Jurkat, Clone E6-1 (cell line): ENCODE measurements at places on chromosomes 5 and 9.

DNA sequence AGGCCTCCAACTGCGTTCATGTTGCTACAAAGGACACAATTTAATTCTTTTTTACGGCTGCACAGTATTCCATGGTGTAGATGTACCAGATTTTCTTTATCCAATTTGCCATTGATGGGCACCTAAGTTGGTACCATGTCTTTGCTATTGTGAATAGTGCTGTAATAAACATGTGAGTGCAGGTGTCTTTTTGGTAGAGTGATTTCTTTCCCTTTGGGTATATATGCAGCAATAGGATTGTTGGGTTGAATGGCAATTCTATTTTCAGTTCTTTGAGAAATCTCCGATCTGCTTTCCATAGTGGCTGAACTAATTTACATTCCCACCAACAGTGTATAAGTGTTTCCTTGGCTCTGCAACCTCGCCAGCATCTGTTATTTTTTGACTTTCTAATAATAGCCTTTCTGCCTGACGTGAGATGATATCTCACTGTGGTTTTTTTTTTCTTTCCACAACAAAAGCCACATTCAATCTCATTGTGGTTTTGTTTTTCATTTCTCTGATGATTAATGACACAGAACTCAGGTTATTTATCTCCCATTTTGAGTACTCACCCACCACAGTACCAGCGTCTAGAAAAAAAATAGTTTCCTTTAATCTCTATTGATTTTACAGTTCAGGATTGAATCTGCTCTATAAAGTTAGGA lies 21.9 kb downstream of the ARRDC3 start:
- peak; percentile 61 for DNase-seq

DNA sequence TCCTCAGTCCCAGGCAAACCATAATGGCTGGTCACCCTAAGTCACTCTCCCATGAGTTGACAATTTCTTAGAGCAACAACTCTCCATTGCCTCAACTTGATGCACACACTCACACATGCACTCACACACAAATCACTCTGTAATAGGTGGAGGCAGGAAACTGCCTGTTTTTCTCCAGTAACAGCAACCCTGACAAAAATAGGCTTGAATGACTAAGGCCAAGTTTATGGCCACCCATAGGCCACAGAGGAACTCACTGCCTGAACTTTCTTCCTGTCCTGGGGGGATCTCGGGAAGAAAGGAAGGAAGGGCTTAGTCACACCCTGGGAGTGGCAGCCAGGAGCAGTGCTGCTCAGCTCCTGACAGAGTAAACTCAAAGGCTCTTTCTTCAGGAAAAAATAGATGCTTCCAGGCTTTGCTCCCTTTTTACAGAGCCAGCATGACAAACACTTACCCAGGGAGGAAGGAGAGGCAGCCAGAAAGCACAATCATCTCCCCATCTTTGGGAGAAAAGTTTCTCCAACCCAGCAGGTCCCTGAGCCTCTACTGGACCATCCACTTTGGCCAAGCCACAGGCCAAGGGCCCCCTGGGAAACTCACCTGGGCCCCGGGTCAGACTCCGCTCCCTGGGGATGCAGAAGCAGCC lies 368 bp downstream of the SH3TC2 start:
- DNase-seq = no peak

DNA sequence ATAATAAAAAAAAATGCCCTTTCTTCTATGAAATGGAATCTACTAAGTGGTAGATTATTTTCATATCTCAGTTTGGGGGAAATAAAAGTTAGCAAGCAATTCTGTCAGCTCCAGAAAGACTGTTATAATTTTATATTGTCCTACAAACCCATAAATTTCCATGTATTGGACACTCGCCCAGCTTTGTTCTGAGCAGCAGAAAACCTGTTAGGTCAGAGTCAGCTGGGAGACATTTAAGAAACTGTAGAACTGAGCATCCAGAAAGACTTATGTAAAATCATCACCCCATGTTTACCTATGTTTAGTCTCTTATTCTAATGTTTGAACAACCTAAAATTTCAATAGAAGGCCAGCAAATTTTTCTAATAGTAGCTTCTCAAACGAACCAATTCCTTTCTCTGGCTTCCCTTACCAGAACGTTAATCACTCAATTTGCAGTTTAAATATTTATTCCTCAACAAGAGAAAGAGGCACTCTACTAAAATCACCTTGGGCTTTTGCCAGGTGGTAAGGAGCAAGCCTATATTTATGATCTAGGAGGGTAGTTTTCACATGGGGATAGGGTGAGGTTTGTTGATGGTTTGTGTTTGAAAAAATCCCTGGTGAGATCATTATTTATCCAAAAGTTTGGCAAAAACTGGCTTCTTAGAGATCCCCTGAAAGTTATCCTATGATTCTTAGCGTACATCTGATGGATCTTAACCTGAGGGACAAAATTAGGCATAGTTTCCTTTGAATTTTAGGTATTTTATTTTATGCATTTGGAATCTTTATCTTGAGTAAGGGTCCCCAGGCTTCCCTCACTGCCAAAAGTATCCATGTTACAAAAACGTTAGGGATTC lies 34.4 kb downstream of the MACROH2A1 start:
- DNase-seq = no peak

DNA sequence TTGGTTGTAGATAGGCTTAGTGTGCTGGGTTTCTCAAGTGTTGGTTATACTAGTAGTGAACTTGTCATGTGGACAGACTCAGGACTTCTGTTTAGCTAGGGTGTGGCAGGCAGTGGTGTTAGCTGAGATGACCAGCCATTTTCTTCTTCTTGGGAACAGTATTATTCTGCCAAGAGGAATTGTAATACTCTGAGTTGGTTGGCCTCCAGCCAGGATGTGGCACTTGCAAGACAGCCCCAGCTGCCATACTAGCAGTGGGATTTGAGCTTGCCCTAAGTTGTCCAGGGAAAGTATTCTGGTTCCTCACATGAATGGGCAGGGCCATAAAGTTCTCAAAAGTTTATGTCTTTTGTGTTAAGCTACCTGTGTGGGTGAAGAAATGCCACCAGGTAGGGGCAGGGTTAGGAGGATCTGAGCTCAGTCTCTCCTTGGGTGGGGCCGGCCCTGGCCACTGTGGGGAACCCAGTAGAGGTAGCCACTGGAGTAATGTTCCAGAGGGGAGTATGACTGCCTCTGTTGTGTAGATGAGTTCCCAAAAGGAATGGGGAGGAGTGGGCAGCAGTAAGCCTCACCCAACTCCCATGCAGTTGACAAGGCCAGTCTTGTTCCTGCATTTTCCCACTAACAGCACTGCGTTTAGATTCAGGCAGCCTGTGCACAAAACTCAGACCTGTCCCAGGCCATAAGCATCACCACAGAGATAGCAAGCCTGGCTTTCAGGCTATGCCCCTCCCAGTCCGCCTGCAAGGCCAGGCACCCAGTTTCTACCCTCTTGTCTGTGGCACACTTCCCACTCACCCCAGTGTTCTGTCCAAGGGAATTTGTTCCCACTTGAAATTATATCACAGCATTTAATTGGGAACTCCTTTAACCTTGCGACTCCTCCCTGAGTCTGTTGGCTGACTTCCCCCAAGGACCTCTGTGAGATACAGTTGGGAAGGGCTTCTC lies 250.7 kb downstream of the ANXA1 start:
- no peak for DNase-seq

DNA sequence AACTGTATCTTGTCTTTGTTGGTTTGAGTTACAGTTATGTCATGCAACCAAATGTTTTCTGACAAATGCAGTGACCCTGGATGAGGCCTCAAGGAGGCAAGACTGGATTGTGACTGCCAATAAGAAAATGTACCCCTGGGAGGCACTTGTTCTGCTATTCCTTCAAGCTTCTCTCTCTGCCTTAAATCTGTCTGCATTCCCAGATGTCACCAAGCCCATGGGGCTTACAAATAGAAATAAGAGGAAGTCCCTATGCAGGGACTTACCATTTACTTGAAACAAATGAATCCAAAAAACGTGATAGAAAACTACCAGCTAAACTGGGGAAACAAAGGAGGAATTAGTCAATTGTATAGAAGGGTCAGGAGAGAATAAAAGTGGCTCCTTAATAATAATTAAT lies 8.2 kb upstream of the PARP8 start:
- DNase-seq = no peak

DNA sequence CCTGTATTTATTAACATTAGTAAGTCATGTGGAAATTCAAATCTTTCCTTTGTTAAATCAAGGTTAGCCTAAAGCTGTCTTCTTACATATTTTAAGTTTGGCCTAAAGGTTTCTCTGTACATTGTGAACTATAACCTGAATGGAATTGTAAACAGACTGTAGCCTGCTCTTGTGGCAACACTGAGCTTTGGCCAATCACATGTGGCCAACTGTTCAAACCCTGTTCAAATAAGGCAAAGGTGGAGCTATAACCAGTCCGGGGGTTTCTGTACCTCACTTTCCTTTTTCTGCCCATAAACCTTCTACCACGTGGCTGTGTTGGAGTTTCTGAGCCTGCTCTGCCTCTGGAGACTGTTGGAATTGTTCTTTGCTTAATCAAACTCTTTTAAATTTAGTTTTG lies 3.3 kb upstream of the HAPLN1 start:
- DNase-seq = no peak

- DNase-seq = no peak
Observed at GRCh38 chr5:77707791-77708190, 68.3 kb downstream of the TBCA start.

DNA sequence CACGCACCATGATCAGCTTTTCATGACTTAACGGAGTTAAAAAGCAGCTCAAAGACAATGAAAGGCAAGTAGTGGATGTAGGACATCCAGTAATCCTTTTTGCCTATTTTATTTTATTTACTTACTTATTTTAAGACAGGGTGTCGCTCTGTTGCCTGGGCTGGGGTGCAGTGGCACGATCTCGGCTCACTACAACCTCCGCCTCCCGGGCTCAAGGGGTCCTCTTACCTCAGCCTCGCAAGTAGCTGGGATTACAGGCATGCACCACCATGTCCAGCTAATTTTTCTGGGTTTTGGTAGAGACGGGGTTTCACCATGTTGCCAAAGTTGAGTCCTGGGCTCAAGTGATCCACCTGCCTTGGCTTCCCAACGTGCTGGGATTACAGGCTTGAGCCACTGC lies 148.9 kb downstream of the DAB2IP start:
- no peak for DNase-seq

DNA sequence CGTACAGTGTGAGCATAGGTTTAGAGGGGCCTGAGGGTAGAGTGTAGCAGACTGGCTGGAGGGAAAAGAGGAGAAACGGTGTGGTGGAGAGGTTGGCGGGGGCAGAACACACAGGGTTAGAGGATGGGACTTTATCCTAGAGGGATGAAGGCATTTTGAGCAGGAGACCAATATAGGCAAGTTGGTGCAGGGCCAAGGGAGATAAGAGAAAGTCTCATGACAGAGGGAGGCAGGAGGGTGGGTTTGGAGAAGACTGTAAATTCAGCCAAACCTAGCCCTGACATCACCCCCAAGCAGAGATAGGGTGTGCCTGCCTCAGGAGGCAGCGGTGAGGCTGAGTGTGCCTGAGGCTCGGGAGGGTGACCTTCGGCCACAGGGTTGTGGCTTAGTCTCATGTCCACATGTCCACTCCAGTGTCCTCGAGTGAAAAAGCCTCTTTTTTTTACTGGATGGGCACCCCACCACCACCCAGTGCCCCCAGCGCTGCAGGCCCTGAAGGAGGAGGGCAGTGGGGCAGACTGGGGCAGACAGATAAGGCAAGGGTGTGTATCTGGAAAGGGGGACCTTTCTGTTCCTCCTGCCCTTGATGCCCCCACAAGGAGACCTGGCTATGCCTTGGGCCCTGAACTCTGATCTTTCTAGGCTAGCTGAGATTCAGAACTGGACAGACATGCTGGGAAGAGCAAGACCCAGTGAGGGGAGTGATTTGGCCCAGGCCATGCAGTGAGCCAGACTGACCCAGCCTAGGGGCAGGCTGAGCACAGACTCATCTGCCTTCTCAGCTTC lies 108.7 kb downstream of the RGS3 start:
- DNase-seq = no peak

GRCh38 chr9:70463877-70464276 lies 49.4 kb upstream of the KLF9 start:
- DNase-seq = no peak

DNA sequence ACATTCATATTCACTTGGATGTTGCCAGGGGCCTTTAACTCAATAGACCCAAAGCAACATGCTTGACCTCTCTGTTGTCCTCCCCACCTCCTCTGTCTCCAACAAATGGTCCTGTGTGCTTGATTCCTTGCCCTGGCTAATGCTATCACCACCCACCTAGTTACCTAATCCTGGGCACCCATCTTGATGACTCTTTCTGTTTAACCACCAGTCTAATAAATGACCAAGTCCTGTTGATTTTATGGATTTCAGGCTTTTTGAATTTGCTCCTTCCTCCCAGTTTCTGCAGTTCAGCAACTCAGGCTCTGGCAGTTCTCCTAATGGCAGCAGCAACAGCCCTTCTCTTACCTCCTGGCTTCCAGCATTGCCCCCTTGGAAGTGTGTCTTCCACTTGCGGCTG lies 246.3 kb upstream of the KLF4 start:
- DNase-seq = no peak

DNA sequence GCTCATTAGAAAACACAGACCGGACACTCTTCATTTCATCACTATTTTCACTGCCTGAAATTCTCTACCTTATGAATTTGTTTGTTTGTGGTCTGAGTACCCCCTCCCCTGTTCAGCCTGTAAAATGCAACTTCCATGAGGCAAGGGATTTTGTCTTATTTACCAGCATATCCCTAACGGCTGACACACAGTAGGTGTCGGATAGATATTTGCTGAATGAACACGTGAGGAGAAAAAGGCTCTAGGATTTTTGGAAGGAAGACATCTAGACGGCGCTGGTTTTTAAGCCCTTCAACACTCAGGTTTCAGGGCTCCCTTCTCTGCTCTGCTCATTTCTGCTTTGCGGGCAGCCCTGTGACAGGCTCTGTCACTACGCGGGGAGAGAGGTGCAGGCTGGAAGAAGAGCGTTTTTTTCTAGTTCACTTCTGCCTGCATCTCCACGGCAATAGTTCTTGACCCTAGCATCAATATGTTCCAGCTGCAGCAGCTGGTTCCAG lies 41.0 kb downstream of the KCNMB1 start:
- DNase-seq = no peak

DNA sequence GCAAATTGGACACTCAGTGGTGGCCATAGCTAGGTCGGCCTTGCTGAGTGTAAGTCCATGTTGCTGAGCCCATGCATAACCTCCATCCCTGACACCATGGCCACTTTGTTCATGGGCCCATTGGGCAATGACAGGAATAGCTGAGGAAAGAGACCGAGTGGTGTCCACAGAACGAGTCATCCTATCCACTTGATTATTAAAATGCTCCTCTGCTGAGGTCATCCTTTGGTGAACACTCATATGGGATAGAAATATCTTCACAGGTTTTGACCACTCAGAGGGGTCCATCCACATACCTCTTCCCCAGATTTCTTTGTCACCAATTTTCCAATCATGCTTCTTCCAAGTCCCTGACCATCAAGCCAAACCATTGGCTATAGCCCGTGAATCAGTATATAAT lies 63.6 kb downstream of the PPIC start:
- DNase-seq = no peak

- DNase-seq = no peak
Observed at GRCh38 chr9:96148634-96149532, 153.1 kb downstream of the HSD17B3 start.

GRCh38 chr9:71895117-71895516 lies 15.9 kb downstream of the ABHD17B start:
- DNase-seq = no peak
